ENCODE measurements at places on chromosomes 2 and 18. TPM values are rescaled to one million over a fixed set of nuclear protein-coding genes. Genes with fewer than 3 reads are reported as not detected.

The DSEL gene
- 11.9 TPM for polyA plus RNA-seq

The CERKL gene
- polyA plus RNA-seq, result 6.7 TPM

The CTIF gene
- polyA plus RNA-seq, result 35.6 TPM

The FER1L5 gene
- 3.4 TPM for polyA plus RNA-seq

The DSG4 gene
- not detected for polyA plus RNA-seq

The UGT1A8 gene
- polyA plus RNA-seq, result not detected

The HOXD3 gene
- 3.3 TPM for polyA plus RNA-seq

The MATN3 gene
- 1.6 TPM for polyA plus RNA-seq

The RAB27B gene
- 0.61 TPM for polyA plus RNA-seq

GRCh38 chr2:69013840-69014821 lies 1.2 kb downstream of the ANTXR1 start:
- no peak for DNase-seq

DNA sequence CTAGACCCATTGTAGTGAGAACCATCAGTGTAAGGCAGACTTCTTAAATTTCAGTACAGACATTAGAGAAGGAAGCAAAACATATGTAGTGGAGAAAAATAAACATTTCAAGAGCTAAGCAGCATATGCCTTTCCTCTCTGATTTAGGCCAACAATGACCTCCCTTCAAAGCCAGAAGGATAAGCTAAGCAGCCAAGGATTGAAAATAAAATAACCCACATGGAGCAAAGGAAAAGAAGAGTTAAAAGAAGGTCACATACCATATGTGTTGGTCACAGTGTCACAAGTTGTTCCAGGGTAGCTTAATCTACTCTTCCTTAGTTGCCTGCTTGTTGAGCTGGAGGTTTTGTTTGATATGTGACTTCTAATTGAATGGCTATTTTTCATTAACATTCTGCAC lies 15.6 kb upstream of the LAMA1 start:
- DNase-seq, result no peak

- DNase-seq, result no peak
Measured at GRCh38 chr18:79608069-79608468, 71.5 kb upstream of the CTDP1 start.

DNA sequence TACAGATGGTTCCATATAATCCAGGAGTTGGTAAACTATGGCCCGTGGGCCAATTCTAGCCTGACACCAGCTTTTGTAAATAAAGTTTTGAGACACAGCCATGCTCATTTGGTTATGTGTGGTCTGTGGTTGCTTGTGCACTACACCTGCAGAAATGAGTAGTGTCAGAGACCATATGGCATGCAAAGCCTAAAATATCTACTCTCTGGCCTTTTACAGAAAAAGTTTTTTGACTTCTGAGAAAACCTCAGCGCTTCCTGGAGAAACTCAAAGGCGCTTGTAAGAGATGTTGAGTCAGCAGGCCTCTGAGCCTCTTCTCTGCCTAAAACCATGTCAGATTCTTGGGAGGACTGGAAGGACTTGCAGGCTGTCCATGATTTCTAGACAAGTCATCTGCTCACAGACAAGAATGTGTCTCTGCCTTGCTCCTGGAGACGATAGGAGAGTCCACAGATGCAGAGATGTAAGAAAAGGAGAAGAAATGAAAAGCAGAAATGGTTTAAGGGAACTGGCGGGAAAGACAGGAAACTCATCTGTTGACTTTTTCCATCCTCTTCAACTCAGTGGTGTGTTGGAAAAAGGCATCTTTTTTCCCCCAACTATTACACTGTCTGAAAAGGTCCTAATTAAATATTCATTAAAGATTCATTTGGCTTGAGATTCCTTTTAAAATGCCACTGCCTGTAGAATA lies 5.2 kb downstream of the TTC39C start:
- no peak for DNase-seq

- DNase-seq, result no peak
Measured at GRCh38 chr2:203070701-203071100, 56.0 kb downstream of the NBEAL1 start.

DNA sequence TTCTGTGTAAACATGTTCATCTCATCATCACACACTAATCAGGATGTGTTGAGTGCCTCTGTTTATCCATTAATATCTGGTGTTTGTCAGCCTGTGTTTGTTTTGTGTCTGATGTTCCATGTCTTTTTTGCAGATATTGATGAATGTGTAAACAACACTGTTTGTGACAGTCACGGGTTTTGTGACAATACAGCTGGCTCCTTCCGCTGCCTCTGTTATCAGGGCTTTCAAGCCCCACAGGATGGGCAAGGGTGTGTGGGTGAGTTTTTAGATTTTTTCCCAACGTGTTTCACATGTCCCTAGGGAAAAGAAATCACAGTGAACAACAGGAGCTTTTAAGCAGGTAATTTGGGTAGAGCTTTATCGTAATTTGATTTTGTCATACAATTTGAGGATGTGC lies 133.7 kb upstream of the RASGRP3 start:
- no peak for DNase-seq

DNA sequence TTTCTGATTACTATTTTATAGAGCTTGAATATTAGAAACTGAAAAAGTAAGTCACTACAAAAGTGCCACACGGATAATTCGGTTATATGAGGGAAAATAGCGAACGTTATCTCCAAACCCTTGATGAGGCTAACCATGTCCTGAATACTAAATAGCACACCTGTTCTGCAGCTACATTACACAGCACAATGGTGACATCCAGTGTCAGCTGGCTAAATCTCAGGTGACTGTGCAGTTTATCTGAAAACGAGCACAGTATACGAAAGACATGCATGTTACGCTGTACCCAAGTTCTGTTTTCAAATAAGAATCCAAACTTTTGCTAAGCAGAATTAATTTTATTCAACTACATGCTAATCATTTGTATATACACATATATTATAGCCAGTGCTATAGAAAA lies 9.0 kb downstream of the CCDC68 start:
- no peak for DNase-seq

DNA sequence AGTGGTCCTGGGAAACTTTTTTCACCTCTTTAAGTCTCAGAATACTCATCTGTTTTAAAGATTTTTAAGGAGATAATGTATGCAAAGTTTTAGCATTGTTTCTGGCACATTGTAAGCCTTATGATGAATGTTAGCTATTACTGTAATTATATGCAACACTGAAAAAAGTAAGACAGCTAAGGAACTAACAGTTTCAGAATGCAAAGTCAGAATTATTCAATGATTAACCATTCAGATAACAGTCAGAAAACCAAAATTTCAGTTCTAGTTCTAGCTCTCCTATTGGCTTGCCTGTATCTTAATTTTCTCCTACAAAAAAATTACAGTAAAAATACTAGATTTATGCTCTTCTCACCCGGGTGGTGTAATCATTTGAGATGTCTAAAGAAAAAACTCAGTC lies 101.1 kb downstream of the SLC4A10 start:
- no peak for DNase-seq

DNA sequence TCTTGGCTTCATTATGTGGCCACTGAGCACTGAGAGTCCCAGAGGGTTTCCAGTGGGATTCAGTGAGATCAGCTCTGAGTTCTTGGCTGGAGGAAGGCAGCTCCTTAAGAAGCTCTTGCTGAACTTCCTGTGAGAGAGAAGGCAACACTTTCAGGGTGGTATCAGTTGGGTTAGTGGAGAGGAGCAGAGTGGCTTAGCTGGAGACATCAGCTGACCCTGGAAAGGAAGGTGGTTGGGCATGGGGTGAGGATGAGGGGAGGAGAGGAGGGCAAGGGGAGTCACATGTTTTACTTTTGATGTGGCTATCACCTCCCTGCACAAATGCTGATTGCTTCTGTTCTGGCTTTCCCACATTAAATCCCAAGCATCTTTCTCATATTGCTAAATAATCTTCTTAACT lies 95.1 kb downstream of the ACOXL start:
- no peak for DNase-seq

- no peak for DNase-seq
Measured at GRCh38 chr2:196208915-196209314, 37.5 kb upstream of the STK17B start.

GRCh38 chr2:6506859-6507258 lies 358.8 kb downstream of the CMPK2 start:
- DNase-seq, result no peak

GRCh38 chr2:235418918-235419317 lies 74.9 kb upstream of the AGAP1 start:
- no peak for DNase-seq

- DNase-seq, result no peak
Measured at GRCh38 chr2:112244854-112245253, 10.0 kb downstream of the ZC3H8 start.

DNA sequence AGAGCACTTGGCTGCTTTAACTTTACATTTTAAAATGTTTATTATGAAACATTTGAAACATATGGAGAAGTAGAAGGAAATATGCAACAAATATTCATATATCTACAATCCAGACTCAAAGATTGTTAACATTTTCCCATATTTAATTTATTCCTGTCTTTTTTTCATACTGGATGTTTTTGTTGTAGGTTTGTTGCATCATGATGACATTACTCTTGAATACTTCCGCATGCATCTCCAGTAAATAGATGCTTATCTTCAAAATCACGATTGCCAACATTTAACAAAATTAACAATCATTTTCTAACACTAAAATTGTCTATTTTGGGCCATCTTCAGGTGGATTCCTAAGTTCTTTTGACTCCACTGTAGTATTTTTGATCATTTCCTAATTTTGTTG lies 21.1 kb upstream of the IL18RAP start:
- no peak for DNase-seq

DNA sequence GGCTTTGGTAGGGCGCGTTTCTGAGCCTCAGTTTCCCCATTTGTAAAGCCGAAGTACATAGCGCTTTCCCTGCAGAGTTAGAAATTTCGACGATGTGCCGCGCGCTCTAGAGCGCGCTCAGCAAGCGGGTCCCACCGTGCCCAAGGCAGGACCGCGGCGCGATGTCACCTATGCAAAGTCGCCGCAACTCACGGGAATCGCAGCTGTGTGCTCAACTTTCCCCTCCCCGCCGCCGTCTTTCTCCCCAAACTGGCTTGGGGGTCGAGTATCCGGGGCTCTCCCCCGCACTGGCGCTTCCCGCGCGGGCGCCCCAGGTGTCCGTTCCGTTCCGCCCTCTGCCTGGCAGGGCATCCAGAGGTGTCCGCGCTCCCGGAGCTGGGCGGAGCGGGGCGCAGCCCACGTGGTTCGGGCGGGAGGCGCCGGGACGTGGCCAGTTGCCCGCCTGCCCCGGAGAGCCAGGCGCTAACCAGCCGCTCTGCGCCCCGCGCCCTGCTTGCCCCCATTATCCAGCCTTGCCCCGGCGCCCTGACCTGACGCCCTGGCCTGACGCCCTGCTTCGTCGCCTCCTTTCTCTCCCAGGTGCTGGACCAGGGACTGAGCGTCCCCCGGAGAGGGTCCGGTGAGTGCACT lies at the start of gene MLPH:
Gene MLPH, plus strand, starts transcription at position 433 of the 630 bp plus-strand sequence. CDS start 6,176 bp downstream, outside the sequence.
- DNase-seq, result no peak

- no peak for DNase-seq
Measured at GRCh38 chr2:164538240-164538866, 82.9 kb downstream of the GRB14 start.

DNA sequence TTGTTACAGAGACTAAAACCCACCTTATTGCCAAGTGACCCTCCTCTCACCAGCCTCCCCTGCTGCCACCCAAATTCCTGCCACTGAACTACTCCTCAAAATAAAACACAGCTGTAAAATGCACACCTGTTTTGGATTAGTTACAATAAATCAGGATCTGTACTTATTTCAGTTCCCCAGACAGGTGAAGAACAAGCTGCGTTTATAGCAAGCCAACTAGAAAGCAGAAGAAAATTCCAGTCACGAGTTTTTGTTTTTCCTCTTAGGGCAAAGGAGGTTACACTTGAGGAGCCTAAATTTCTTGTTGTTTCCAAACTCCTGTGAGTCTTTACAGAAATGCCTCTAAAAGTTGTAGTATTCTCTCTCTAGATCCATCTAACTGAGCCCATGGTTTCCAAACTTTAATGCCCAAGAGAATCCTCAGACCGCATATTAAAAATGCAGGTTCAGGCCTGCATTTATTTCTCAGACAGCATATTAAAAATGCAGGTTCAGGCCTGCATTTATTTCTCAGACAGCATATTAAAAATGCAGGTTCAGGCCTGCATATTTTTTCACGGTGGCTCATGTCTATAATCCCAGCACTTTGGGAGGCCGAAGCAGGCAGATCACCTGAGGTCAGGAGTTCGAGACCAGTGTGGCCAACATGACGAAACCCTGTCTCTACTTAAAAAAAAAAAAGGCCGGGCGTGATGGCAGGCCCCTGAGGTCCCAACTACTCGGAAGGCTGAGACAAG lies 62.2 kb downstream of the ALPK2 start:
- DNase-seq, result no peak

GRCh38 chr2:96754317-96754716 lies 6.4 kb upstream of the CNNM4 start:
- DNase-seq, result no peak

- DNase-seq, result no peak
Measured at GRCh38 chr18:78751664-78752063, 228.0 kb upstream of the SALL3 start.

DNA sequence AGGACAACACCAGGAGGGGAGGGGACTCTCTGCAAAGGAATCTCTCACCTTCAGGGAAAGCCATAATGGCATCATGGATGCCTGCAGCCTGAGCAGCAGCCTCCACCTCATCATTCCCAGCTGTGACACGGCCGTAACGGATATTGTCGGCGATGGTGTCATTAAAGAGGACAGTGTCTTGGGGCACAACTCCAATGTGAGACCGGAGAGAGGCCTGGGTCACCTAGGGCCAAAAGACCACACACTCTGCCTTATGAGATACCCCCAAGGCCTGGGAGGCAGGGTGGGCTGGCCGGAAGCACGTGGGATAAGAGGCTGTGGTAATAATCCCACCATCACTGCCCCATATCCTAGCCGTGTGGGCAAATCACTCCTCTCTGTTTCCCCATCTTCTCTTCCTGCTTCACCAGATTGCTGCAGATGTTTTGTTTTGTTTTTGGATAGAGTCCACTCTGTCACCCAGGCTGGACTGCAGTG lies 4.3 kb downstream of the ZFAND2B start:
- DNase-seq, result no peak

GRCh38 chr2:64141674-64142405 lies 2.4 kb downstream of the PELI1 start:
- no peak for DNase-seq

- no peak for DNase-seq
Measured at GRCh38 chr2:112644155-112644932, 1.4 kb upstream of the SLC20A1 start.

All from forelimb muscle (tissue), 1 donor.